Mesothelial cell of epicardium (in vitro differentiated cells): ENCODE measurements at places on chromosomes 6 and 20.

- DNase-seq: no peak
These were observed 732.5 kb downstream of the KIF16B start for GRCh38 chr20:15840636-15841301.

DNA sequence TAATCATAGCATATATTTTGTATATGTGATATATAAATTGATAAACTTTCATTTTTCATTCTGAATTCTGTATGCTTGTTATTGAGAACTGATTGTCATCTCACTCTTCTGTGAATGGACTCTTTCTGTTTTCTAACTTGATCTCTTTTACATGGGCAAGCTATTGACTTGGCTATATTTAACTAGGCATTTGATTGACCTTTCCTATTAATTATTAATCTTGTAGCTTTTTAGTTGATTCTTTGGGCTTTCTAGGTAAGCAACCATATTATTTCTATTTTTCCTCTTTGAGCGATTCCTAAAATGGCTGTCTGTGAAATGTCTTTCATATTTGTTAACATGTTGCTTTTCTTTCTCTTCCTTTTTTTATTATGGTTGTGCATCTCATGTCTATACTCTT lies 347.1 kb downstream of the CDKAL1 start:
- no peak for DNase-seq

DNA sequence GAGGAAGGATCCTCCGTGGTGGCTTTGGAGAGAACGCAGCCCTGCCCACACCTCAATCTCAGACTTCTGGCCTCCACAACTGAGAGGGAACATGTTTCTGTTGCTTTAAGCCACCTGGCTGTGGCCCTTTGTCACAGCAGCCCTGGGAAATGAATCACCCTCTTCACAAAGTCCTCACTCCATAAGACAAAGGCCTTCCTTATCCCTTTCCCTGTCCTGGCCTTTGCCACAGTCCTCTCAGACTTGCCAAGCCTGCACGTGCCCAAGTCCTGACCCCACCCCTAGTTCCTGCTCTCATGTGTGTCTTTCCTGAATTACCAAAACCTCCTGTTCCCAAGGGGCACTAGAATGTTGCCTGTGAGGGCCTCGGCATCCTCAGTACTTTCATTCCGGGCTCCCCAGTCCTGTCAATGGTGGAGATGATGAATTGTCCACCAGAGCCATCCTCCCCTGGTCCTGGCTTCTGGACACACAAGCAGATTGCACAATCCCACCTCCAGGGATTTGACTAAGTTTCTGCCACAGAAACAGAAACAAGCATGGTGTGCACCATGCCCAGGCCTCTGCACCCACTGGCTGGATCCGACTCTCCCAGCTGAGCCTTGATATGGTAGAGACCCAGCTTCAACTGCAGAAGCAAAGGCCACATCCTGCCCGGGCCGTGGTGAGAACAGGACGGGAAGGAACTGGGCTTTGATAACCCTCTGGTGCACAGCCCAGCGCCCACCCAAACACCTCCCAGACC lies 232.6 kb upstream of the PDE10A start:
- DNase-seq: no peak

GRCh38 chr20:1993986-1994385 lies at the start of gene PDYN:
PDYN (minus strand) TSS chr20:1994058; CDS start chr20:1983084, 10,974 bp downstream.
- no peak for DNase-seq

DNA sequence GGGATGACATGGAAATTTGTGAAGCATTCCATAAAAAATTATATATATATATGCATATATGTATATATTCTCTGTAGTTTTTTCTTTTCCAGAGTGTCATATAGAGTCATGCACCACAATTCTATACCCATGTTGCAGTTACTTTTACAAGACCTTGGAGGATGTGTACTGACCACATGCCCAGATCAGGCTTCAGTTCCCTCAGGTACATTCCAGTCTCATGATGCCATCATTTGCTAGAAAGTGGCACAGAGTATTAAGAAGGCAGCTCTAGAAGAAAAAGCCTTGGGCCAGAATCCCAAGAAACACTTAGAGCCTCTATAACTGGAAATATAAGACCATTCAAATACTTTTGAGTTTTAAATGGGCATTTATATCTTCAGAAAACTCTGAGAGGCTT lies 685.5 kb upstream of the FLRT3 start:
- no peak for DNase-seq

DNA sequence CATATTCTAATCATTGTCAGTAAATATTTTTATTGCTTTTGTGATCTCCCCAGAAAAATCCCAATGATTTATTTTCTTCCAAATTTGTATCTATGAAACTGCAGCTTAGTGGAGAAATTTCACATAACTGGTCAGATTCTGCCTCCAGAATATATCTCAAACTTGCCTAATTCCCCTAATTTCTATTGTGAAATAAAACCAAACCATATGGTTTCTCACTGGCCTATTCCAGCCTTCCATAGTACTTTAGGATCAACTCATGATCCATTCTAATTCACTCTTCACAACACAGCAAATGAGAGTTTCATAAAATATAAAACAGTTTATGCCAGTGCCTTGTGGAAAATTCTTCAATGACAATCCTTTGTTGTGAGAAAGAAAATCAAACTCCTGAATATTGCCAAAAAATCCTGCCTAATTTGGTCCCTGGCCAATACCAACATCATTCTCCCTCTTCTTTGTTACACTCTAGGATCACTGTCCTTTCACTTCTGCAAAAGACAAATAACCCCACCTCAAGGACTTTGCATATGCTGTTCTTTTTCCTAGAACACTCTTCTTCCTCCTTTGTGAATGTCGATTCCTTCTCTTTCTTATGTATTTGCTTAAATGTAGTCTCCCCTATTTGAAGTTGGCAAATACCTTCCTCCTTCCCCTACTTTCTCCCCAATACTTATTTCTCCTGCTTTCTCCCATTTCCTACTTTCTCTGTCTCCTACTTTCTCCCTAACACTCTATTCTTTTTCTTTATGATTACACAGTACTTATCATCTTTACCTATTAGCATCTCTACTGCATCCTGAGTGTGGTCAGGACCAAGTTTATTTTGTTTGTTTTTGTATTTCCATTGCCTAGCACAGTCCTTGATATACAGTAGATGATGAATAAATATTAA lies 587.5 kb downstream of the RFPL4B start:
- no peak for DNase-seq

- DNase-seq: no peak
These were observed 47.5 kb upstream of the TSHZ2 start for GRCh38 chr20:52924411-52925271.

- DNase-seq: no peak
These were observed 50.8 kb upstream of the NRN1 start for GRCh38 chr6:6057442-6058053.

GRCh38 chr6:157711060-157711459 lies 112.0 kb upstream of the SNX9 start:
- no peak for DNase-seq

- no peak for DNase-seq
These were observed 74.0 kb downstream of the ZBTB2 start for GRCh38 chr6:151317103-151317994.

DNA sequence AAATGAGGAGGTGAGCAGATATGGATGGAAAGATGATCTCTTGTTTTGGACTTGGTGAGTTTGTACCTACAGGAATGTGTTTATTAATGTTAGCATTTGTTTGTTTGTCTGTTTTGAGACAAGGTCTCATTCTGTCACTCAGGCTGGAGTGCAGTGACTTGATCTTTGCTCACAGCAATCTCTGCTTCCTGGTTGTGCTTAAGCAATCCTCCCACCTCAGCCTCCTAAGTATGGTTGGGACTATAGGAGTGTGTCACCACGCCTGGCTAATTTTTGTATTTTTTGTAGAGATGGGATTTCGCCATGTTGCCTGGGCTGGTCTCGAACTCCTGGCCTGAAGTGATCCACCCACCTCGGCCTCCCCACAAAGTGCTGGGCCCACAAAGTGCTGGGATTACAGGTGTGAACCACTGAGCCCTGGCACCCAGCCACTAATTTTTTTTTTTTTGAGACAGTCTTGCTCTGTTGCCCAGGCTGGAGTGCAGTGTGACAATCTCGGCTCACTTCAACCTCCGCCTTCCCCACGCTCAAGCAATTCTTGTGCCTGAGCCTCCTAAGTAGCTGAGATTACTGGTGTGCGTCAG lies 7.1 kb downstream of the CASP8AP2 start:
- DNase-seq: no peak

GRCh38 chr20:45350217-45350616 lies 2.0 kb upstream of the SDC4 start:
- no peak for DNase-seq

- peak; percentile 59 for DNase-seq
These were observed 118.4 kb upstream of the SLC2A12 start for GRCh38 chr6:134170844-134171243.

DNA sequence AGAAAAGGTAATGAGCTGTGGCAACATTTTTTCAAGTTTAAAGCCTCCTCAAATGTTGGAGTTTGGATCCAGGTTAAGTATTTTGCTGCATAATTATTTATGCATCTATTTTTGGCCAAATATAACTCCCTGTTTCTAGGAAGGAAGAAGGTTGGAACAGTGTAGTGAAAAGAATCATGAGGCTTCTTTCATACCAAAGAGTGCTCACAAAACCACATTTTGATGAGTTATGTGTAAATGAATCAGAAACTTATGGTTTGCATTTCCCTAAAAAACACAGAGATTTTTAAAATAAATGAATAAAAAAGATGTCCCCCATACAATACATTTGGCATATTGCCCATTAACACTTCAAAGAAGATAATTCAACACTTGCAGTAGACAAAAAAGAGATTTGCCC lies 246.9 kb upstream of the PRDM1 start:
- DNase-seq: no peak

GRCh38 chr20:49561806-49562205 lies 6.1 kb downstream of the PTGIS start:
- DNase-seq: no peak

DNA sequence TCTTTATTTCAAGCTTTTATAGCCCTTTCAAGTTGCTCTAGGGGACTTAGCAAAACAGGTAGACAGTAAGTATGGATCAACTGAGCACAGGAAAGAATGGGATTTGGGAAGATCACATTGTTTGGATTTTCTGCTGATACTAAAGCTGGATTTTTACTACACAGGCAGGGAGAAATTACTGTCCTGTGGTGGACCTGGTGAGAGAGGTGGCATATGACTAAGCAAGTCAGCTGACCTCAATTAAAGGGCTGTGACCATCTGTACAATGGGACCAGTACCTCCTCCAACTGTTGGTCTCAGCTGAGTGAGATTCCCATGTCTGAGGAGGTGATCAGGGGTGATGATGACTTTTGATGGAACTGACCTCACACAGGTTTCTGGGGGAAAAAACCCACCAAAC lies 28.0 kb downstream of the RREB1 start:
- no peak for DNase-seq

GRCh38 chr6:68328156-68328555 lies 306.9 kb upstream of the ADGRB3 start:
- no peak for DNase-seq

- no peak for DNase-seq
These were observed 44.5 kb downstream of the TIAM2 start for GRCh38 chr6:155039618-155040017.

GRCh38 chr6:73879501-73880293 lies 183.7 kb downstream of the CD109 start:
- no peak for DNase-seq

- no peak for DNase-seq
These were observed 94.8 kb downstream of the ASXL1 start for GRCh38 chr20:32452776-32453466.
